Stimulated activated CD8-positive, alpha-beta memory T cell treated with anti-CD3 and anti-CD28 coated beads, Interleukin-7, amount 100 ng/mL, for 1 hour (primary cell): ENCODE measurements at places on chromosomes 3 and 15.

GRCh38 chr3:40310705-40311104 lies 1.2 kb downstream of the EIF1B start:
- DNase-seq: no peak

- no peak for DNase-seq
Observed at GRCh38 chr3:35705904-35706303, 66.6 kb downstream of the ARPP21 start.

DNA sequence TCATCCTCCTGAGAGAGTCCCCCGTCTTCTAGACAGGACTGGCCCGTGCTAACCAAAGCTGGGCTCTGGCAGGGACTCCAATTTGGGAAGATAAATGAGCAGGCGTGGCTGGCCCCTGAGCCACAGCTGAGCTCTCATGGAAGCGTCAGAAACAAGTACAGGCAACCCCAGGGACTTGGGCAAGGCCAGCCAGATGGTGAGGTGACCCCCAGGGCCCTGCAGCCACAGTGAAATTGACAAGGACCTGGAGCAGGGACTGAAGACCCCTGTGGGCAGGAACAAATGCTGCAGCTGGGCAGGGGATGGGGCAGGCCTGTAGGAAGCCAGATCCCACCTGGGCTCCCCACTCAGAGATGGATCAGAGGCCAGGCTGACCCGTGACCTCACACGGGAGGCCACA lies 32.8 kb upstream of the CGNL1 start:
- no peak for DNase-seq

- no peak for DNase-seq
Observed at GRCh38 chr3:71998995-71999673, 214.2 kb upstream of the PROK2 start.

- DNase-seq: no peak
Observed at GRCh38 chr15:37093480-37094332, 6.6 kb downstream of the MEIS2 start.
